GM03348 (cell line): ENCODE measurements at places on chromosomes 4 and X.

- no peak for DNase-seq
Observed at GRCh38 chr4:26942871-26943270, 82.2 kb downstream of the STIM2 start.

- peak; percentile 79 for DNase-seq
Observed at GRCh38 chr4:187478292-187479140, 517.1 kb upstream of the ZFP42 start.

GRCh38 chr4:41329361-41329760 lies 72.6 kb downstream of the UCHL1 start:
- DNase-seq: no peak

DNA sequence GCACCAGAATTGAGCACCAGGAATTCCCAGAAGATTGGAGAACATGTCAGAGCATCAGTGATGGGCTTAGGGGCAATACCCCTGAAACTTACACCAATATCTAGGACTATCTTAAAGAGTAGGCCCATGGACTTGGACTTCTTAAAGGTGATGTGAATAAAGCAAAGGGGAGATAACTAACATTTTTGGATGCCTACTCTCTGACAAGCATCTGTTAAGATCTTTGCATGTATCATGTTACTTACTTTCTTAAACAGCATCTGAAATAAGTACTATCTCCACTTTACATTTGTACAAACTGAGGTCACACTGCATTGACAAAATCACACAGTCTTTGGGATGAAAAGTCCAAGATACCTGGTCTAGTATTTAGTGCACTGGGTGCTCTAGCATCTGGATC lies 258.6 kb upstream of the ARSJ start:
- DNase-seq: no peak

DNA sequence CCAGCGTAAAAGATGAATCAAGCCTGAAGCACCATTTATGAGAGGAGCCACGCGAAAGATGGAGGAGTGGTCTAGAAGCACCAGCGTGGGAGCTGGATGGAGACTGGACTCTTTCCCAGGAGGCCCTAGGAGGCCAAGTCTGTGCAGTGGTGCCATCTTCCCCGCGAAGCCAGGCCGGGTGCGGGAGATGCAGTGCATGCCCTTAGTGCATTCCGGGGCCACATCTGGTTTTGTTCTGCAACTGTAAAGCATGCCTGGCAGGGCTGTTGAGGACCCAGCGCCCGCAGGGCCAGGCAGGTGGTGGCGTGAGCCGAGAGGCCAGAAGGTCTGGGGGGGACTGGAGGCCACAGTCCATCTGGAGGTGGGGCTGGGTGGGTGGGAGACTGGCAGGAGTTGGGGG lies 78.6 kb upstream of the ADRA2C start:
- no peak for DNase-seq

- DNase-seq: peak; percentile 37
Observed at GRCh38 chr4:38860788-38861424, 4.3 kb upstream of the TLR6 start.

- DNase-seq: no peak
Observed at GRCh38 chr4:81516241-81516640, 44.5 kb upstream of the RASGEF1B start.

- DNase-seq: no peak
Observed at GRCh38 chr4:74205559-74205958, 47.6 kb downstream of the MTHFD2L start.

GRCh38 chr4:83282049-83282535 lies 2.5 kb downstream of the COQ2 start:
- peak; percentile 56 for DNase-seq

- no peak for DNase-seq
Observed at GRCh38 chrX:74514384-74514783, 93.1 kb downstream of the SLC16A2 start.

DNA sequence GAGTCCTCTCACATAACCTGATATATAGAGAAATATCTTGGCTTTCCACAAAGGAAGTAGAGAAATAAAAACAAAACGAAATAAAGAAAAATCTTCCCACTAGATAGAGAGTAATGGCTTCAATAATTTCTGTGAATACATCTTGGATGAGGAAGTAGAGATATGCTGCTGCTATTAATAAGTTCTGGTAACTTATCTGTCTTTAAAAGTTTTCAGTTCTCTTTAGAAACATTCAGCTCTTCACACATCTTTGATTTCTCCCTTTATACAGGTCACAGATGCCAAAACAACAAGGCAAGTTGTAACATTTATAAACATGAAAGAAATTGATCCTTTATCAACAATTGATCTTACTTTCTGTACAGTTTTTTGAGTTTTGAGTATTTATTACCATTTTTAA lies 615.8 kb downstream of the TRAM1L1 start:
- DNase-seq: no peak

DNA sequence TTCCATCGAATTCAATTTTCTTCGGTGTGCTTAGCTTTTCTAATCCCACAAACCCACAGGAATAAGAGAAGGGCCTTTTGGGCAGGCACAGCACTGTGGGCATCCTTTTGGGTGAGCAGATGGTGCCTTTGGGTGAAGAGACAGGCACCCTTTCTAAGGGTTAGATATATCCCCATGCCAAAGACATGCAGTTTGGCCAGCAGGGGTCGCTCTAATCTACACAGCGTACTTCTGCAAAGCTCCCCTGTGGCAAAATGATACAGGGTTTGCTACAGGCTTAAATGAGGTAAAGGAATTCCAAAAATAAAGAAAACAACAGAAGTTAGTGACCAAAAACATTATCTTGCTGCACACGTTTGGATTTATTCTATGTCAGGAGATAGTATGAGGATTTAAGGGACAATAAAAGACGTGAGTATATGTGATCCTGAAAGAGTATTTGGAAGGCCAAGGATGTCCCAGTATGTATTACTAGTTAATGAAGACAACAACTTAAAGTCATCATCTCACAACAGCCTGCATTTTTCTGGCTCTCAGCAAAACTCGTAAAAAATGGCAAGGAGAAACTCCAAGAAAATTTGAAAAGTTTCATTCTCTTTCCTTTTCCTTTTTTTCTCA lies 49.5 kb downstream of the PHEX start:
- DNase-seq: peak; percentile 44

DNA sequence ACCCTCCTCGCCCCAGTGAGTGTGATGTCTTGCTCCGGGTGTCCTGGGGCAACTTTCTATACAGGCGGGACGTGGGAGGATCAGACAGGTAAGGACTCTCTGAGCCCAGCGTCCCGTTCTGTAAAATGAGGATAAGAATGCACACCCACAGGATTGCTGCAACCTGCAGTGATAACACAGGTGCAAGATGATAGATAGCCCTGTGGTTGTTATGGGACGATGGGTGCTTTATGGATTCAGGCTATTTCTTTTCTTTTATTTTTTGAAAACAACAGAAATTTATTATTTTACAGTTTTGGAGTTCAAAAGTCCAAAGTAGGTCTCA lies 28.6 kb downstream of the BEX3 start:
- DNase-seq: no peak

DNA sequence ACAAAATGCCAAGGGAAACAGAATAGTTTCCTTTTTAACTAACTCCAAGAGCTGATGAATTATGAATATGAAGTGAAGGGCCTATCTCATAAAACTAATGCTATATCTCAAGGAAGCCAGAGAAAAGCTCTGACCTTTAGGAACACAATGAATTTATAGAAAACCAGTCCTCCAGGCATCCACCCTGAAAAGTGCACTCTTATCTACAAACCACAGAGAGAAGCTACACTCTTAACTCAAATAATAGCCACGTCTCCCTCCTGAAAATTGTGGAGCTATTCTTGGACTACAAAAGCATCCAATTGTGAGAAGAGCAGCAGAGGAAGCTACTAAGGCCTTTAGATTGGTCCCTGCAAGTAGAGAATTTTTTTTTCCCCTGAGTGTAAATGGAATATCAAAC lies 253.9 kb downstream of the IL15 start:
- DNase-seq: no peak

DNA sequence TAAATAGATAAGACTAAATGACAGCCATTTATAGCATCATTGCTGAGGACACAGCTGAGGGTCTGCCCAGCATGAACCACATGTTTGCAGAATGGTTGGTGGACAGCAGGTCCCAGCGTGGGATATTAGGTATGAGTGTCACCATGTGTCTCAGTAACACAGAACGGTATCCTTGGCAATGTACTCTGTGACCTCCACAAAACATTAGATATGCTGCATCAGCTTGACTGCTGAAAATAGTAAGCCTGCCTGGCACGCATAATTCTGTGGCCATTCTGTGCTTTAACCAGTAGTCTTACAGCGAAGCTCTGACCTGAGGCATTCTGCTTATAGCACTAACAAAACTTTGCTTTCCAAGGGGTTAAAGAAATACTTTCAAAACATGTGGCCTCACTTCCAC lies 32.0 kb downstream of the LIMCH1 start:
- DNase-seq: no peak

- DNase-seq: no peak
Observed at GRCh38 chr4:53057679-53058078, 195.6 kb downstream of the RASL11B start.

- no peak for DNase-seq
Observed at GRCh38 chr4:11860996-11861395, 432.3 kb upstream of the HS3ST1 start.

DNA sequence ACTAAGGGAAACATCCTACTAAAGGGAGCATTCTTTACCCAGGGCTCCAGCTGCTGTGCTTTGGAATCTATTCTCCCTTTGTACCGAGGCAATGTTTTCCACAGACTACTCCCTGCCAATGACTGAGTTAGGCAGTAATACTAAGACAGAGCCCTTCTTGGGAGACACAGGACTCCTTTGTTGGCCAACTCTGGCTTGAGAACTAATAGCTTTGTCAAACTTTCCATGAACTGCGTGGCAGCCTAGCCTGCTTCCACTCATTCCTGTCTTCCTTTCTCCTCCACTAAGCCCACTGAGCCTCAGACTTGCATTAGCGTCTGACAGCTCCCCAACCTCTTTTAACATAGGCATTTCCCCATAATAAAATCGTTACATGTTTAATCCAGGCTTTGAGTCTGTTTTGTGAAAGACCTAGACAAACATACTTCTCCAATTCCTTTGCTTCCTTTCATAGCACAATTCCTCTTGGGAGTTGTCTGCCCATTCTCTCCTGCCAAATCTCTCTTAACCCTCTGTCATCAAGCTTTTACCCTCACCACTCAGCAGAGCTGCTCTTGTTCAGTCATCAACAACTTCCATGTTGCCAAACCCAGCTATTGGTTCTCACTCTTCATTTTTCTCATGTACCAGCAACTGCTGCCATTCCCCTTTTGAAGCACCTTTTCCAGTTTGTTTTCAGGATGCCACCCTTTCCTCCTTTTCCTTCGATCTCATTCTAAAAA lies 300.3 kb upstream of the IGFBP7 start:
- DNase-seq: no peak

- DNase-seq: peak; percentile 11
Observed at GRCh38 chr4:189117426-189117825, 823.2 kb upstream of the FRG1 start.

DNA sequence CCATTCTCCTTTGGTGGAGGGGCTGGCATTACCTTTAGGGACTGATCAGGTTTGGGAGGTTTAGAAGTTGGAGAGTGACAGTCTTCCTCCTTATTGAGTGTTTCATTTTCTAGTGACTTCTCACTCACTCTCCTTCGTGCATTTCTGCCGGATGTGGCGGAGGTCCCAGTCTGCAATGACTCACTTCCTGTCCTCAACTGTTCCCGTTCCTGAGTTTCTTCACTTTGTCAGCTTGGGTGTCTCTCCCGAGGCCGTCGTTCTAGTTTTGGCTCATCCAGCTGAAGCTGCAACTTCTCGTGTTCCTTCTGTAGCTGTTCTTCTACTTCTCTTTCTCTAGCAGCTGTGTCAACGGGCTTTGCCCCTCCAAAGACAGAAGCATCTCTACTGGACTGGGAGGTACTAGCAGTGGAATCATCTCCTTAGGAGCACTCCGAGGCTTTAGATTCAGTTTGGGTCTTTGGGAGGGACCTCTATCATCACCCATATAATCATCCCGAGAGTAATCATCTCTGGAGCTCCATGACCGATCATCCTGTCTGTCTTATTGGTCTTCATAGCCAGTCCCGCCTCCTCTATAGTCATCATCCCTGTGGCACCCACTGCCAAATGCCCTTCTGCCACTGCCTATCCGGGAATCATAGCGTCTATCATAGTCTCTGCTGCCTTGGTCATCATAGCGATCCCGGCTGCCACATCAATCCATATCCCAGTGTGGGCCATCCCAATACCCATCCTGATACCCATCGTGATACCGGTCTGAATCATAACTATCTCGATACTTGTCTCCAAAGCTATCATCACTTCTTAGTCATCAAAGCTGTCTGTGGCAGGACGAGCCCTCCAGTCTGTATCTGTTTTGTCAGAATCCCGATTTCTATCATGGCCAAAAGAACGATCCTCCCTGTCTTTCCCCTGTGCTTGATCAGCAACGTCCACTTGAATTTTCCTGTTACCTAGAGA lies 35.3 kb upstream of the VSIG4 start:
- DNase-seq: no peak

DNA sequence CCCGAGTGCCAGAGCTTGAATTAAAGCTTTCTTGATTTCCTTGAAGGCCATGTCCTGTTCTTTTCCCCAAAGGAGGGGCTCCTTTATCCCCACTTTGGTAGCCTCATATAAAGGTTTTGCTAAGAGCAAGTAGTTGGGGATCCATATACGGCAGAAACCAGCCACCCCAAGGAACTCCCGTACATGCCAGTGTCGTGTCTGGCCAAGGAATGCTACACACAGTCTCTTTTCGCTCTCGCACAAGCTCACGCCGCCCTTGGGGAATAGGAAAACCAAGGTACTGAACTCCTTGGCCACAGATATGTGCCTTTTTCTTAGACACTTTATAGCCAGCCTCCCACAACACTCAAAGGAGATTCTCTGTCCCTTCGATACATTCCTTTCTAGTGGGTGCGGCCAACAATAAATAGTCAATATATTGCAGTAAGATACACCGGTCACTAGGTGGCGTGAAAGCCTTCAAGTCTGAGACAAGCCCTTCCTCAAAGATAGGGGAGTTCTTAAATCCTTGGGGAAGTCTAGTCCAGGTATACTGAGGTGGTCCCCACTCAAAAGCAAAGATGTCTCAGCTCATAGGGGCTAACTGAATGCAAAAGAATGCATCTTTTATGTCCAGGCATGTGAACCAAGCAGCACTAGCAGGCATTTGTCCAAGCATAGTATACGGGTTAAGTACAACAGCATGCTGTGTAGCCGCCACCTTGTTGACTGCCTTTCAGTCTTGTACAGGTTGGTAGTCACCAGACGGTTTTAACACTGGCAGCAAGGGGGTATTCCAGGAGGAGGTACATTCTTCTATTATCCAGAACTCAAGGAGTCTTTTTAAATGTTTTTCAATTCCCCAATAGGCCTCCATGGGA lies 57.8 kb upstream of the XAGE1B start:
- DNase-seq: peak; percentile 36

DNA sequence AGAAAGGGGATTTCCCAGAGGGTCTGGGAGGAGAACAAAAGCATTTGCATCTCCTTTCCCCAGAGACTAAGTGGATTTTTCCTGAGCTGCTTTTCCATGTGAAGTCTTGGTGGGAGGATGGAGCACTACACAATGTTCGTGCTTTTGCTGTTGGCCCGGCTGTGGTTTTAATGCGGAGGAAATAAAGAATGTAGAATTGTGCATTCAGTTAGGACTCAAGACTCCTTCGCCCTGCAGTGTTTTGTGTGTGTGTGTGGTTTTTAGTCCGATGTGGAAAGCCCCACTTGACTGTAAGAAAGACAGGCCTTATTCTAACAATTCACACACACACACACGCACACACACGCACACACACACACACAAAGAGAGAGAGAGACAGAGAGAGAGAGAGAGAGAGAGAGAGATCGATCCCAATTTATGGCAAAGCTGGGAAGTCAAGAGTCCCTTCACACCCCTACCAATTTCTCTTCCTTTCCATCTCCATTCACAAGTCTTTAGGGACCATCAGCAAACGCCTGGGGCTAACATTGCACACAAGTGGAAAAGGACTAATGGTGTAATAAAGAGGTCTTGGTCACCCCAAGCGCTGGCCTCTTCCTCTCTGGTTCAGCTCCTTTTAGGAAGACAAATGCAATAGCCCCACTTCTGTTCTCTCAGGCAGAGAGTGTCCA lies 44.2 kb downstream of the CLDN34 start:
- DNase-seq: no peak
